Endothelial cell of umbilical vein (primary cell): ENCODE measurements at places on chromosomes 1 and 21. TPM values are rescaled to one million over a fixed set of nuclear protein-coding genes. Genes with fewer than 3 reads are reported as not detected.

DNA sequence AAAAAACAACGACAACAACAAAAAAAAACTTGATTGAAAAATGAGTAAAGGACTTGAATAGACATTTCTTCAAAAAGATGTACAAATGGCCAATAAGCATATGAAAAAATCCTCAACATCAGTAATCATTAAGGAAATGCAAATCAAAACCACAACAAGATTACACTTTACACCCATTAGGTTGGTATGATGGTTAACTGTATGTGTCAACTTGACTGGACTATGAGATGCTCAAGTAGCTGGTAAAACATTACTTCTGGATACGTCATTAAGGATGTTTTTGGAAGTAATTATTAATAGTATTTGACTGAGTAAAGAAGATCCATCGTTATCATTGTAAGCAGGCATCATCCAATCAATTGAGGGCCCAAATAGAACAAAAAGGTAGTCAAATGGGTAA, 34.9 kb upstream of the LYPLAL1 start:
- no peak overlapping the region for H3K4me3 ChIP-seq
- H3K27me3 ChIP-seq = no peaks in the 10 kb centered on the region
- no peaks in the 10 kb centered on the region for H3K36me3 ChIP-seq
- H3K4me1 ChIP-seq = peaks cover 7% of the 10 kb centered on the region
- DNase-seq = no peak
- H3K27ac ChIP-seq = no peak overlapping the region

- H3K27ac ChIP-seq = no peak overlapping the region
- H3K4me1 ChIP-seq = peaks cover 12% of the 10 kb centered on the region
- peak; percentile 15 for DNase-seq
These were observed 17.0 kb upstream of the TRAF5 start for GRCh38 chr1:211309617-211310016.

DNA sequence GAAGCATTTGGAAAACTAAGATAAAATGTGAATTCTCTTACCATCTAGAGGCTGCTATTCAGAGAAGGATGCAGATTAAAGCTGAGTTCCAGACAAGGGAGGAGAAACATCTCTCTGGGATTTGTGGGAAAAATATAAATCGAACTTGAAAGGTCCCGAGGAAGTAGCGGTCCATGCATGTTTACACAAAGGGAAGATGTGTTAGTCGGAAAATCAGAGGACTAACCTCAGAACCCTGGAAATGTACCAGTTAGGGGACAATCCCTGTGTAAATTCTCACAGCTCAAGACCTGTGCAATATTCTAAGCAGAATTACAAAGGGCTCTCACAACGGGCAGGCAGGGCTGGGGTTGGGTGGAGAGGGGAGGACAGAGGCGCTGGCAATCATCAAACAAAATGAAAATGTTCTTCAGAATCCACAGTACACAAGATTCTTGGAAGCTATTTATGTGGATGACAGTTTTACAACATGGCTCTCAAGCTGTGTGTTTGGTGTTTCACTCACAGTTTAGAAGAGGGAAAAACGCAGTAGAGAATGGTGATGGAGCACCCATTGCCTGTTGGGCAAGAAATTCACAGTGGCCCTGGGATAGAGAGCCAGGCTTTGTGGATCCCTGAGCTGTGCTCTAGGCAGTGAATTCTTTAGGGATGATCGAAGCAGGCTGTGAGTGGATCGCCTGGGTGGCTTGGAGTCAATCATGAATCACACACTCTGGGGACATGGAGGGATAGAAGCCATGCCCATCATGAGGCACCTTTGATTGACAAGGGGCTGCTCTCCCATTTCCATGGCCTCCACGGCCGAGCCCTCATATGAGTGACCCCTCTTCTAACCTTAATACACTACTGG, 47.6 kb downstream of the KCNJ6 start:
- no peak overlapping the region for H3K27ac ChIP-seq
- H3K27me3 ChIP-seq = no peaks in the 10 kb centered on the region
- no peak for DNase-seq
- no peaks in the 10 kb centered on the region for H3K4me1 ChIP-seq
- H3K36me3 ChIP-seq = no peaks in the 10 kb centered on the region

- H3K27me3 ChIP-seq = peaks cover 18% of the 10 kb centered on the region
- H3K4me3 ChIP-seq = no peak overlapping the region
- DNase-seq = no peak
- no peak overlapping the region for H3K27ac ChIP-seq
- no peaks in the 10 kb centered on the region for H3K36me3 ChIP-seq
These were observed 6.5 kb upstream of the NMNAT2 start for GRCh38 chr1:183424691-183425090.

The TAL1 gene
- total RNA-seq = 50.2 and 52.4 TPM in 2 replicates

- H3K27me3 ChIP-seq = peaks cover 18% of the 10 kb centered on the region
- no peaks in the 10 kb centered on the region for H3K36me3 ChIP-seq
- H3K4me3 ChIP-seq = no peak overlapping the region
These were observed 4.6 kb upstream of the TRPM2 start for GRCh38 chr21:44348861-44349260.

- no peaks in the 10 kb centered on the region for H3K4me1 ChIP-seq
- H3K4me3 ChIP-seq = no peak overlapping the region
- H3K27me3 ChIP-seq = peaks cover 11% of the 10 kb centered on the region
- H3K36me3 ChIP-seq = no peaks in the 10 kb centered on the region
- DNase-seq = no peak
These were observed 70.1 kb upstream of the CASZ1 start for GRCh38 chr1:10866321-10867093.
